ENCODE measurements at places on chromosomes 4 and X.

DNA sequence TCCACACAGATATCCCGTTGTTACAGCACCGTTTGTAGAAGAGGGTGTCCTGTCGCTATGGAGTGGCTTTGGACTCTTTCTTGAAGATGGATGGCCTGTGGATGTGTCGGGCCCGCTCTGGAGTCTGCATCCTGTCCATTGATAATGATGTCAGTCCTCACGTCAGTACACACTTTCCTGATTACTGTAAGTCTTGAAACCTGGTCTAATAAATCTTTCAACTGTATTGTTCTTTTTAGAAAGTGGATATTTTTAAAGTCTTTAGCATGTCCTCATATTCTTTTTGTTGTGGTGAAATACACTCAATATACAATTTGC lies 14.9 kb downstream of the MSANTD1 start:
- no peak for DNase-seq

GRCh38 chr4:128709268-128709667 lies 100.2 kb upstream of the JADE1 start:
- no peak for DNase-seq

DNA sequence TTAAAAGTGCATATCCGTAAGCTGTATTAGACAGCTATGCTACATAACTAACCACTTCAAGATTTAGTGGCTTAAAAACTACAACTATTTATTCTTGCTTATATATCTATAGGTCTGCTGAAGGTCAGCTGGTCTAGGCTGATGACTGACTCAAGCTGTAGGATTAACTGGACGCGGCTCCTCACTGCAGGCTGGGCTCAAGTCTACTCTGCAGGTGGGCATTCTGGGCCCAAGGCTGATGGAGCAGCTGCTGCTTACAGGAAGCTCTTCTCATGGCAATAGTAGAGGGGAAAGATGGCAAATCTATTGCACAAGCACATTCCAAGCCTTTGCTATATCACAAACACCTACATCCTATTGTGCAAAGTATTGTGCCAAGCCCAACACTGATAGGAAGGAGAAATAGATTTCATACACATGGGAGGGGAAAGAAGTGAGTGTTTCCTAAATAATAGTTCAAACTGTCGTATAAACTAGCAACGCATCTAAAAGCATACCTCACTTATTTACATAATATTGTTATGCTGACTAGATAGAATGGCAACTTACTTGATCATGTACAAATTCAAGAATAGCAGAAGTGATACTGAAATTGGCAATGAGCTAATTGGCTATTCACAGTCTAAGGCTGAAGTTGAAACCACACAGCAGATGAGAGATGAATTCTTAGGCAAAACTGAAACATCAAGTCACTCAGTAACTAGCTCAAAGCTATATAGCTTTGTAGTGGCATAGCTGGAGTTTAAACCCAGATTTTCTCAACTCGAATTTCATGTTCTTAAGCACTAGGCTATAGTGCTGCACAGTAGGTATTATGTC lies 263.8 kb downstream of the NKX6-1 start:
- DNase-seq: peak; percentile 10

DNA sequence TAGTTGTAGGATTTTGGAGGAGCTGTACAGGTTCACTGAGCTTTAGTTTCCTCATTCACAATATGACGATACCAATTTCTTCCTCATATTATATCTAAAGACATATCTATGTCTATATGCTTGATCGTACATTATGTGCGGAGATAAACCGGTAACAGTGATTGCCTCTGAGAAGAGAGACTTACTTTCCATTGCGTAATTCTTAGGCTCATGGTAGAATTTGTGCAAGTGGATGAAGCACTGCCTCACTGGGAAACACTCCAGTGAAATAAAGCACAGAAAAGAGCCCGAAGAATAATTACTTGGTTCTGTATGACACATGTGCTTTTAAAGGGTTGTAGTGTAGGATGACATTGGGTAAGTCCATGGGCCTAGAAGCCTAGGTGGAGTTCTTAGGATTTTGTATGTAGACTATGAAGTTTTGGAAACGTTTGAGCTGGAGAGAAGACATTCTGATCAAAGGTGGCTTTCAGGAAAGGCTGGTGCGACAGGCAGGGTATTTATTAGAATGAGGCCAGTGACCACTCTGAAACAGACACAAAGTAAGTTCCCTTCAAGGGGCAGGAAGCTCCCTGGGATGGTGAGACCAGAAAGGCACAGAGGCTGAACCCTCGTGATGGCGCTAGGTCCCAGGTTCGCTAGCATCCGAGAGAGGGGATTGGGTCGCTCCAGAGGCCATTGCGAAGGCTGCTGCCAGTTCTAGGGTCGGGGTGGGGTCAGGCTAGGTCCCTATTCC lies 649 bp upstream of the VBP1 start:
- no peak for DNase-seq

DNA sequence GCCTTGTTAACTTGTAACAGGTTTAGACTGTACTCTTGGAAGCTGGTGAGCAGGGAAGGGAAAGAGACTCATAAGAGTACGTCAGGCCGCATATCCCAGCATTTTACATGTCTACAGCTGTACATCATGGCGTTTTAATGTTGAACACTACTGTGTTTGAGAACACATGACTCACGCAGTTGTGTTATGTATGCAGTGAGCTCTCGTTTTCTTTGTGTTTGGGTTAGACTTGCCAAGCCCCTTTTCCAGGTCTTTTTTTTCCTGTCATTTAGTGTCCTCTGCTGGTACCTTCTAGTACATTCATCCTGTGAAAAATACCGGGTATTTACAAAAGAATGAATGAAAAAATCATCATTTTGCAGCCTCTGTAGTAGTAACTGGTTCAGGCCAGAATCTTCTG lies 35.3 kb downstream of the SMS start:
- no peak for DNase-seq

DNA sequence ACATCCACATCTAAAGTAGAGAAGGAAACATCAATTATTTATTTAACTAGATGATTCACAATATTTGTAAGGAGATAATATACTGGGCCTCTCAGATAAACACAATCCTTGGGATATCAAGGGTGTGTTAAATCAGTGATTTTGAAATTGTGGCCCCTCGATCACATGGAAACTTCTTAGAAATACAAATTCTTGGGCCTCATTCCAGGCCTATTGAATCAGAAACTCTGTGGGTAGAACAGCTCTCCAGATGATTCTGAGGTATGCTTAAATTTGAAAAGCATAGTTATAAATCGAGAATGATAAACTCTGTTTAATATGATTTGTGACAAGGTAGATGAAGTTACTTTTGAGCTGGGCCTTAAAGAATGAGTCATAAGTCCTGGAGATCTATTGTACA lies 64.3 kb upstream of the GPR174 start:
- no peak for DNase-seq

- no peak for DNase-seq
These were observed 342.5 kb upstream of the NOCT start for GRCh38 chr4:138673053-138673452.

GRCh38 chrX:143683486-143683885 lies 37.1 kb downstream of the SPANXN2 start:
- DNase-seq: no peak

GRCh38 chr4:54497947-54498346 lies 159.8 kb upstream of the KIT start:
- DNase-seq: no peak

DNA sequence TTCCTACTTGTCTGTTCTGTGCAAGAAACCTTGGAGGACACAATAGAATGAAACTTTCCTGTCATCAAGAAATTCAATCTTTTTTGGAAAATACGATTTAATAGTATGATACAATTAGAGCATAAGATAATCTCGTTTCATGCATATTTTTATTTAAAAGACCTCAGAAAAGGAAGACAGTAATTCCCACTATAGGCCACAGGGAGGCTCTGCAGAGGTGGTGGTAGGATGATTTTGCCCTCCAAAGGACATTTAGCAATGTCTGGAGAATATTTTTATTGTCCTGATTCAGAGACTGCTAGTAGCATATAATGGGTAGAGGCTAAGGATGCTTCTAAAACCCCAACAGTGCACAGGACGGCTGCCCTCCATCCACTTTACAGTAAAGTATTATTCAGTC lies 68.7 kb downstream of the PAK3 start:
- DNase-seq: no peak

GRCh38 chr4:37471971-37472370 lies 214.2 kb downstream of the RELL1 start:
- no peak for DNase-seq

DNA sequence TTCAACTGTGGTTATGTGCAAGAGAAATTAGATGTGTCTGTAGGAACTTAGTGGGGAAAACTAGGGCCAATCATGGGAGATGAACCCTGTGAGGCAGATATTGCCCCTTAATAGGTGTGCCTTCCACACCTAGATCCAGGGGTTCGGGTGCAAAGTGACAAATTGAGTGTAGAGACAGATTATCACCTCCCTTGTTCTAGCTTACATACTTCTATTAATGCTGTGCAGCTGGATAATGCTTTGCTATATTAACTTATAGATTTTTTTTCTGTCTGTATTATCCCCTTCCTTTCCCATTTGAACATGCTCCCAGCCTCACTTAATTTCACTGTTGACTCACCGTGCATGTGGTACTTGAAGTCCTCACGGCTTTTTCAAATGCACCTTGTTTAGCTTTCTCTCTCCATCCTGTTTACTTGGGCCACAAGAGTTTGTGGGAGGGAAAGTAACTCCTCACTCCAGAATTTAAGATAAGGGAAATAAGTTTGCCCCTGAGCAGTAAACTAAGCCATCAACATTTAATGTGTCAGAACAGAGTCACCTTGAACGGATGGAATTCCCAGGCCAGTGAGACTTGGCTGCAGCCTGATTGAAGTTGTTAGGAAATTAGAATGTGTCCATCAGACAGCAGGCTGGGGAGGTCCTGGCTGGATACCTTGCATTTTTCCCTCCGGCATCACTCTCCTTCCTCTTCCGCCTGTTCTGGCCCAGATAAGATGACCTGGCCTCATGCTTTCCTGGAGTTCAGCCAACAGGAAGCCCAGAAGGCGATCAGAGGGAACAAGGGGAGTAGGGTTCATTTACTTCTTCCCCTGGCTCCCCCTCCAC lies 478.4 kb downstream of the BCOR start:
- DNase-seq: no peak
